Dermis blood vessel endothelial cell (primary cell): ENCODE measurements at places on chromosomes 7 and 10. TPM values are rescaled to one million over a fixed set of nuclear protein-coding genes. Genes with fewer than 3 reads are reported as not detected.

Gene STEAP4
- total RNA-seq = not detected in 2 replicates

Gene PANK1
- total RNA-seq = 5.4 and 6.0 TPM in 2 replicates

Gene OR6B1
- not detected in 2 replicates for total RNA-seq

Gene CPA2
- not detected in 2 replicates for total RNA-seq

Gene MCM10
- total RNA-seq = 6.3 and 19.5 TPM in 2 replicates

Gene NKX1-2
- total RNA-seq = not detected in 2 replicates
